ENCODE measurements at places on chromosomes 6 and 20.

DNA sequence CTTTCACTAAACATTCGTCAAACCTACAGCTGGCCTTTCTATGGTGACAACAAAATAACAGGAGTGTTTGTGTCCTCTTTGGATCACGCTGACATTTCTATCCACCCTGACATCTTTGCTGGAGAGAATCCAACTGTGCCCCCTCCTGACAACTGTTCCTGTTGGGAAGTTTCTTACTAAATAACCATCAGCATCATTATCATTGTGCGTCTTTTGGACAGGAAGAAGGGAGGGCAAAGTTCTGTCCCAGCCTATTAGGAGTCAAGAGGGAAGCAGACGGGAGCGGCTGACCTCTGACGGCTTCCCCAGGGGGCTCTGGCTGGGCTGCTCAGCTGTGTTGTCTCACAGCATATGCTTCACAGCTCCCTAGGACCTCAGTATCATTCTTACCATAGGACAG is 195.9 kb upstream of the SULF2 start:
- no peak for DNase-seq

DNA sequence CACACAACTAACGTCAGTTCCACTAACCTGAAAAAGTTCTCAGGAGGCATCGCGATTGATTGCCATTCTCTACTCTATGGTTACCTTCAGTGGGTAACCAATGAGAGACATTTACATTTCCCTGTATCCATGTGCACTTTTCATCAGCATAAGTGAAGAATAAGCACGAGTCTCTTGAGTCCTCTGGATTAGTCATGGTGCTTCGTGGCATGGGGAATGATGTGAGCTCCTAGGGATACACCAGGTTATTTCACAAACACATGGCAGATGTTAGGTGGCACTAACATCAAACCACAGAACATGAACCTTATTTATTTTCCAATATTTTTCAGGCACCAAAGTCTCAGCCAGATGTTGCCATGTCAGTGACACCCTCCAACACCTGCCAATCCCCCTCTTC is 64.0 kb downstream of the FYN start:
- no peak for DNase-seq

- no peak for DNase-seq
These were observed 52.0 kb downstream of the ECT2L start for GRCh38 chr6:138847884-138848283.

- no peak for DNase-seq
These were observed 3.6 kb downstream of the ZKSCAN3 start for GRCh38 chr6:28353356-28353755.

DNA sequence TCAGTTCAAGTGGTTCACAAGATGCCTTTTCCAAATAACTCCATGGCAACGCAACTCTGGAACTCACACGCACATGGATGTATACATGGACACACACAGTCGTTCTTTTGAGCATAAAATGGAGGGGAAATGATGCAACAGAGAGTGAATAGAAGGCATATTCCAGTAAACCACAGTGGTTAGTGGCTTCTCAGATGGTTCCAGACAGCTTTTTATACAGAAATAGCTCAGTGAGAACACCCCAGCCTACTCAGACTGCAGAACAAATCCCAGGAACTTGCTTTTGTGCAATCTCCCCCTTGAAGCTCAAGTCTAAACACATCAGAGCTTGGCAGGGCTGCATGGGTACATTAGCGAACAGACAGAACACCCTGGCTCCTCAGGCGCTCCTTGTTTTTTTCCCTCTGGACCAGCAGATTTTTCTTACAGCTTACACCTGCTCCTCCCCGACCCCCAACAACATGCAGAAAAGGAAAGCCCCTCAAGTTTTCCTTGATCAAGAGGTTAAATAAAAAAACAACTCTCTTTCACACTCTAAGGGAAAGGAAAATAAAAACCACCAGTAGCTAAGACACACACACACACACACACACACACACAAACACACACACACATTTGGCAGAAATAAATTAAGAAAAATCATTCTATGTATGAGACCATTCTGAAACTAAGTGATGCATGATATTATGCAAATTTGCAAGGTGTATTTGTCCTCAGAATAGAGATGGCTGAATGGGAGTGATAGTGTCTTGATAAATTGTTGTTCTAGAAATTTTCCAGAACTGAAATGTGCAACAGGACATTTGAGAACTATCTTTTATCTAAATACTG is 51.2 kb upstream of the RANBP9 start:
- DNase-seq, result no peak

DNA sequence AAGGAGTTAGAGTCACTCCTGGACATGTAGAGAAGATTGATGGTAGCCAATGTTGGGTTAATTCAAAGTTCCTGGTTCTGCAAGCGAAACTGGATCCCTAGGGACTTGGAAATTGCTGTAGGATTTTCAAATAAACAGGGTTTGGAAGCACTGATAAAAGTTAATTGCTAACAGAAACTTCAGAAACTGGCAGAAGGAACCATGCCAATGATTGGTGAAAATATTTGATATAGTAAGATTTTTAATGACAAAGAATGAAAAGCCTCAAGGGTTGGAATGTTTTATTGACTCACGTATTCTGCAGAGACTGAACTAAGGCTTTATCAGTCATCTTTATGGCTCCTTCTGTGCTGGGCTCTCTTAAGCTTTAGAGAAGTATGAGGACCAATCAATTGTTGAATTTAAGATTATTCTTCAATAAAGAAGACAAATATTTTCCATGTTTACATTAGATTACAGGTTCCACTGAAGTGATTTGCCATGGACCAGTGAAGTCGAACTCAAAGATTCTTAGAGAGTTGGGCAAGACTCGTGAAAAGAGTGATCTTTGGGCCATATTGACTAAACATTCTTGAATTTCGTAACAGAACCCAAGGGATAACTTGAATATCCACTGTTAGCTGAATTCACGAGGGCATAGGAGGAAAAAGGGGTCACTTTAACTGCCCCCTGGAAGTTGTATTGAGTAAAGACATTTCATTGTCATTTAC is 371.4 kb downstream of the HDGFL1 start:
- no peak for DNase-seq

DNA sequence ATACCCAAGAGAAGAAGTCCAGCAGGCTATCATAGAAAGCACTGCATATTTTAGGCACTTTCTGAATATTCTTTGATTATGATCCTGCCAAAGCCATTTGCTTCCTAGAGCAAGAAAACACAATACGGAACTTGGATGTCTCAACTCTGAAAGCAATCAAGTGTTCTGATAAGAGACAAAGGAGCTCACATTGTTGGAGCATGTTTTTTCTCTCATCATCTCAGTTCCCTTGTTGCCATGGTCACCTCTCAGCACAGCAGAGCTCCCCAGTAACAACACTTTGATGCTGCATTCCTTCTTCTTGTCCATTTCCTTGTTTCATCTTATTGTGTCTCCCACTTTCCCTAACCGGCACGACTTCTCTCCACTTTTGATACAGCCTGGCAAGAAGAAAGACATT is 168.7 kb upstream of the FUT9 start:
- no peak for DNase-seq

DNA sequence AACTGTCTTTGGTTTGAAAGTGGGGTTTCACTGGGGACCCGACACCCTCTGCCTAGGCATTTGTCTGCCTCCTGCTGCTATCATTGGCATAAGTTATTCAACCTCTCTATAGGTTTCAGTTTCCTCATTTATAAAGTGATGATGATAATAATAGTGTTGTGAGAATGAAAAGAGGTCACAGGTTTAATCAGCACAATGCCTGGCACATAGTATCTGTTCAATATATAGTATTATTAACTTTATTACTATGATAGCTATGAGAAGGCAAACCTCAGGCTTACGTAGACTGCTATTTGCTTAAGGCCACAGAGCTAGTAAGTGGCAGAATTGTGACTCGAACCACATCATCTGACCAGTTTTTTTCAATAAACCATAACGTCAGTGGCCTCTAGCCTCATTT is 256.8 kb downstream of the CDKAL1 start:
- DNase-seq, result no peak

- no peak for DNase-seq
These were observed 747.6 kb downstream of the RFPL4B start for GRCh38 chr6:113094779-113095178.

DNA sequence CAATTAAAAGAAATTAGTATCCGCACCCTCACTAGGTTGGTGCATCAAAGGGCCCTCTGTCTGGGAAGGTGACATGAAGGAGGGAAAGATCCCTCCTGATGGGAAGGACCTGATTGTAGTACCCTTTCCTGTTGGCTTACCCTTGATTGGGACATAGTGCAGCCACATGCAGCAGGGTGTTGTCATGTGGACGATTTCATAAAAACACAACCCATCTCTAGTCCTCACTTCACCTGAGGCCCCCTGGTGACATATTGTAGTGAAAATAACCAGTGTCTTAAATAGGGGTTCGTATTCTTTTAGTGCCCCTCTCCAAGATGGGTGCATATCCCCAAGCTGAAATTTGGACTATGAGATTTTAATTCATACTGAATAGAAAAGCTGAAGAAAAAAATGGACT is 97.3 kb downstream of the SLX4IP start:
- no peak for DNase-seq

- DNase-seq, result no peak
These were observed 71.4 kb upstream of the MAFB start for GRCh38 chr20:40760399-40760798.

- no peak for DNase-seq
These were observed 208.4 kb downstream of the ADGRG6 start for GRCh38 chr6:142510211-142510610.

GRCh38 chr6:48978016-48978415 is 485.0 kb downstream of the MMUT start:
- no peak for DNase-seq

DNA sequence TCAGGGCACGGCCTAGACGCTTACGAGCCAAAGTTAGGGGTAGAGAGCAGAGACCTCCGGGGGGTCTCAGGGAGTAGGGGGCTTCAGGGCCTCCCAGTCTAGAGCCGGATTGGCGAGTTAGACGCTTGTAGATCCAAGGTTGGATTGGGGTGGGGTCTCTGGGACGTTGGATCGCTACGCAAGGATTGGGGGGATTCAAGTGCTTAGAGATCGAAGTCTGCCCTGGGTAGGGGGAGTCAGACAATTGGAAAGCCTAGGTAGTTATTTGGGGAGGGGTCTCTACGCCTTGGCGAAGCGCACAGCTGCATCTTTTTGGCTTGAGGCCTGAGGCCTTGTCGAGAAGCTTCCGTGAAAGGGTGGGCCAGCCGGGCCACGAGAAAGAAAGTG is 469 bp downstream of the STX16 start:
- no peak for DNase-seq

DNA sequence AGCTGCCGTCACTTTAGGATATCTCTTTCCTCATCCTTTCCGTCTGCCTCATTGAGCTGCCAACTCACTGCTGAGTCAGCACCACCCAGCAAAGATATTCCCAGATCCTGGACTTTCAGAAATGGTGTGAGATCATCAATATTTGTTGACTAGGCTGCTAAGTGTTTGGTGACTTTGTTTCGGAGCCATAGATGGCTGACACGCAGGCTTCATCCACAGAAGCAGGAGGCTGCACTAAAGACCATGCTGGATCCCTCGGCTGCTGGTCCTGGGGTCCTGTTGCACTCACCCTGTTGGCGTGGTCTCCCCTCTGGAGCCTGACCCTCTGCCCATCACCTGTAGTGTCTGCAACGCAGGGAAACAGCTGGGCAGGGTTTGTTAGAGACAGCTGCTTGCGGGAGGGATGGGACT is 96.5 kb downstream of the ERMARD start:
- no peak for DNase-seq
